ENCODE measurements at places on chromosomes 11 and 22. TPM values are rescaled to one million over a fixed set of nuclear protein-coding genes. Genes with fewer than 3 reads are reported as not detected.

DNA sequence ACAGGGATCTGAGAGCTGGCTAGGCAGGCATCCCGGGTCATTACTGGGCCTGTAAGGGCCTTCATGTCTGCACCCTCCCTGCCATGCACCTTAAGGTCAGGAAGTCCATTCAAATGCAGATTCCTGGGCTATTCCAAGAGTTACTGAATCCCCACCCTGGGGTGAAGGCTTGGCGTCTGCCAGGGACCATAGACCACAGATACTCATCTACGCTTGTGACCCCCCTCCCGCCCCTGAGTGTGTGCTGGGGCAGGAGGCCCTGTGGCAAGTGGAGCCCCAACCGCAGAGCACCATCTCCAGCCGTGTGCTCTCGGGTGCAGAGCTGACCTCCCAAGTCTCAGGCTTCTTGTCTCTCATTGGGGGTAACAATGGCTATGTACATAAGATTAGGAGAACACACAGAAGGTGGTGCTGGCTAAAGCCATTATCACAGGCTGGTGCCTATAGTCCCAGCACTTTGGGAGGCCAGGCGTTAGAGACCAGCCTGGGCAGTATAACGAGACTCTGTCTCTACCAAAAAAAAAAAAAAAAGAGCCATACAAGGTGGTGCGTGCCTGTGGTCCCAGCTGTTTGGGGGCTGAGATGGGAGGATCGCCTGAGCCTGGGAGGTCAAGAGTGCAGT is 19.1 kb upstream of the KCNQ1OT1 start:
- DNase-seq, result no peak

GRCh38 chr11:1317993-1318392 is 8.6 kb upstream of the TOLLIP start:
- no peak for DNase-seq

- DNase-seq, result no peak
Observed at GRCh38 chr11:35727140-35727539, 64.6 kb downstream of the TRIM44 start.

- no peak for DNase-seq
Observed at GRCh38 chr11:110518809-110519514, 89.2 kb downstream of the FDX1 start.

DNA sequence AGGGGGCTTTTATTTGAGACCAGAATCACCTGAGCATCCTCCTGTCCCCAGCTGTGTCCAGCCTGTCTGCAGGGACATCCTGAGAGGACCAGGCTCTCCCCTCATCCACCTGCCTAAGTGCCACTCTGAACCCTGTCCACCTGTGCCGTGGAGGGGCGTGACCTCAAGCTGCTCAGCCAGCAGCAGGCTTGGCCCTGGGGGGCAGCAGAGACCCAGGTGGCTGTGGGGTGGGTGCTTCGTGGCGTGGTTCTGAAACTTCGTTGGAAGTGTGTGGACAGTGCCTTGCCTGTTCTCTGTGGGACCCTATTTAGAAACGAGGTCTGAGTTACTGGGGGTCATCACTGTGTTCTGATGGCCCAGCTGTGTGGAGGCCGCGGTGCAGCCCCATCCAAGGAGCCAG is 72.7 kb downstream of the LRP5 start:
- no peak for DNase-seq

DNA sequence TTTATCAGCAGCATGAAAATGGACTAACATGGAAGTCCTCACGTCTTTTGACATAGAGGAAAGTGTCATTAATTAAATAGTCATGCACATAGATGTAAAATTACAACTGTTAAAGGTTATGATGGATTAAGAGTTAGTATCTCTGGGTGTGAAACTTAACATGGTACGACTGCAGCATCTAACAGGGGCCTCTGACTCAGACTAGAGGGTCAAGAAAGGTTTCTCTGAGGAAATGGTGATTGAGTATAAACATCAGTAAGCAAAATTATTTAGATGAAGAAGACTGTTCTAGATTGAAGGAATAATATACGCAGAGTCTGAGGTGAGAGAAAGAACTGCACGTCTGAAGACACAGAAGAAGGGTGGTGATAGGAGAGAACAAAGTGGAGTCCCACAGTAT is 42.1 kb upstream of the GAB2 start:
- DNase-seq, result no peak

The TUB gene
- total RNA-seq, result 12.9 TPM

The DDX10 gene
- 31.6 TPM for total RNA-seq

The YPEL4 gene
- total RNA-seq, result 2.1 TPM

The SOX10 gene
- 179 TPM for total RNA-seq

The SLC22A12 gene
- total RNA-seq, result not detected

Measured in sciatic nerve (tissue), 2 donors.